ENCODE measurements at places on chromosomes 12 and 14.

DNA sequence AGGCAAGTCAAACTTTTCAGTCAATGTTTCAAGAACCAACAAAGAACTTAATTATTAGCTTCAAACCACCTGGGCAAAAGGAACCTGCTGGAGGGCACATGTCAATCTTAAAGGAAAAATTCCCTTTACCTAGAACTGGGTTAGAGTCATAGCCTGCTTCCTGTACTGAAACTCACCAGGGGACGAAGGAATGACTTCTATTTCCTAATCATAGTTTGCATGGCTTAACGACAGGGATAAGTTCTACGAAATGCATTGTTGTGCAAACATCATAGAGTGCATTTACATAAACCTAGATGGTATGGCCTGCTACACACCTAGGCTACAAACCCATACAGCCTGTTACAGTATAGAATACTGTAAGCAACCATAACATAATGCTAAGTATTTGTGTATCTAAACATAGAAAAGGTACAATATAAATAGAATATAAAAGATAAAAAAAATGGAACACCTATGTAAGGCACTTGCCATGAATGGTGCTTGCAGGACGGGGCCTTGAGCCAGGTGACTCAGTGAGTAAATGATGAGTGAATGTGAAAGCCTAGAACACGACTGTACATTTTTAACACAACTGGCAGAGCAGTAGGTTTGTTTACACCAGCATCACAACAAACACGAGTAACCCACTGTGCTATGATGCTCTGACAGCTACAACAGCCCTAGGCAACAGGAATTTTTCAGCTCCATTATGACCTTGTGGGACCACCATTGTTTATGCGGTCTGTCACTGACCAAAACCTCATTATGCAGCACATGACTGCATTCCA lies 234.9 kb upstream of the CAND1 start:
- no peak for DNase-seq

- no peak for DNase-seq
Measured at GRCh38 chr14:66601932-66602578, 94.1 kb downstream of the GPHN start.

GRCh38 chr12:5442251-5443006 lies 10.5 kb downstream of the NTF3 start:
- no peak for DNase-seq

- no peak for DNase-seq
Measured at GRCh38 chr12:26434299-26435068, 239.1 kb downstream of the SSPN start.

DNA sequence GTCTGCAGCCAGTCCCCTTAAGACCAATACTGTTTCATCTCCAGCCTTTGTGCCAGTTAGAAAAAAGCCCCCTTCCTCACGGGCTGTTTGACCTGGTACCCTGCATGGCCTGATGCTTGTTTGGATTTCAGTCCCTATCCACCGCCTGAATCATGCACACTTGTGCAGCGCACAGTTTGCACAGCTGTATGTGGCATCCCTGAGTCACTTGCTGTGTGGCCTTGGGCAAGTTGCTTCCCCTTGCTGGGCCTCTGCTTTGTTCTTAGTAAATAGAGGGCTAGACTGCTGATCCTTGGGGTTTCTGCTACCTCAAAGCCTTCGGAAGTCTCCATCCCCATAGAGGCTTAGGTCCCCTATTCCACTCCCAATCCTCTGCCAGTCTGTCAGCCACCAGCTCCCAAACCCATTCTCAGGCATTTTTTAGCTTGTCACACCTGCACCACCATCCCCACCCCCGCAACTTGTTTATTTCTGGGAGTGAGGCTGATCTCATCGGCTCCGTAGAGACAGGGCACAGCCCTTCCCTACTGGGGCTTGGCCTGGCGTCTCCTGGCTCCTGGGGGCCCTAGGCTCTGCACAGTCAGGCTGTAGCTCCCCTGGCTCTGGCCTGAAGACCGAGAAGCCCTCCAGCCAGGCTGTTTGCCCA lies 8.8 kb downstream of the KRT80 start:
- no peak for DNase-seq

GRCh38 chr14:65251213-65251612 lies 148.9 kb upstream of the MAX start:
- no peak for DNase-seq

GRCh38 chr14:93104961-93105360 lies 10.8 kb downstream of the ITPK1 start:
- DNase-seq, result no peak

GRCh38 chr12:79988368-79988767 lies 53.5 kb upstream of the PPP1R12A start:
- DNase-seq, result no peak

GRCh38 chr14:89628521-89628920 lies 211.5 kb upstream of the FOXN3 start:
- DNase-seq, result no peak

DNA sequence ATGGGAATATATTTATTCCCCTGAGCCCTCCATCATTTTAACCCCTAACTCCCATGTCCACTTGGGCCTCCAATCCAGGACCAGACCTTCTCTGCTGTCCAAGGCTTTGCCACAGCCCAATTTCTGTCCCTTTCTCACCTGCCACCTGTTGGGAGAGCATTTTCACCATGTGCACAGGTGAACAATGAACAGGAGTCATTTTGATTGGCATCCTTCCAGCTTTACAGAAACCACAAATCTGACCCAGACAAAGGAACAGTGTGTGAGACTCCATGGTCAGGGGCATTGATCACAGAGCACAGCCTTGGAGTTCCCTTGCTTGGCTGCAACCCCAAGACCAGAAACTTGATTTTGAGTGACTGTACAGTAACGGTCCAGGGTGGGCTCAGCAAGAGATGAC lies 91.9 kb downstream of the CRACR2A start:
- DNase-seq, result no peak

Measured in activated CD4-positive, alpha-beta T cell treated with anti-CD3 and anti-CD28 coated beads, Interleukin-2, amount 10 ng/mL, durations not matched to agents 7 days and 5 days (primary cell).